ENCODE measurements at places on chromosomes 5 and 9.

DNA sequence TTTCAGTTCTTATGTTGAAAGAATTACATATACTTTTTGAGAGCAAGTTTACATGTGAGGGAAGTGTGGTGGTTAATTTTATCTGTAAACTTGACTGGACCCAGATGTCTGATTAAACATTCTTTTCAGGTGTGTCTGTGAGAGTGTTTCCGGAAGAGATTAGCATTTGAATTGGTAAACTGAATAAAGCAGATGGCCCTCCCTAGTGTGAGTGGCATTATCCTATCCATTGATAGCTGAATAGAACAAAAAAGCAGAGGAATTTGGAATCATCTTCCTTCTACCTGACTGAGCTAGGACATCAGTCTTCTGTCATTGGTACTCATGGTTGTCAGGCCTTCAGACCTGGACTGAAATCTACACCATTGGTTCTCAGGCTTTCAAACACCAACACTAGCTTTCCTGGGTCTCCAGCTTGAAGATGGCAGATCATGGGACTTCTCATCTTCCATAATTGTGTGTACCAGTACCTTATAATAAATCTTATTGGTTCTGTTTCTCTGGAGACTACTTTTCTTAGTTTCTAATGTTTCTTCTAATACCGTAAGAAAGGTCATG, 36.6 kb downstream of the NREP start:
- DNase-seq, result no peak

DNA sequence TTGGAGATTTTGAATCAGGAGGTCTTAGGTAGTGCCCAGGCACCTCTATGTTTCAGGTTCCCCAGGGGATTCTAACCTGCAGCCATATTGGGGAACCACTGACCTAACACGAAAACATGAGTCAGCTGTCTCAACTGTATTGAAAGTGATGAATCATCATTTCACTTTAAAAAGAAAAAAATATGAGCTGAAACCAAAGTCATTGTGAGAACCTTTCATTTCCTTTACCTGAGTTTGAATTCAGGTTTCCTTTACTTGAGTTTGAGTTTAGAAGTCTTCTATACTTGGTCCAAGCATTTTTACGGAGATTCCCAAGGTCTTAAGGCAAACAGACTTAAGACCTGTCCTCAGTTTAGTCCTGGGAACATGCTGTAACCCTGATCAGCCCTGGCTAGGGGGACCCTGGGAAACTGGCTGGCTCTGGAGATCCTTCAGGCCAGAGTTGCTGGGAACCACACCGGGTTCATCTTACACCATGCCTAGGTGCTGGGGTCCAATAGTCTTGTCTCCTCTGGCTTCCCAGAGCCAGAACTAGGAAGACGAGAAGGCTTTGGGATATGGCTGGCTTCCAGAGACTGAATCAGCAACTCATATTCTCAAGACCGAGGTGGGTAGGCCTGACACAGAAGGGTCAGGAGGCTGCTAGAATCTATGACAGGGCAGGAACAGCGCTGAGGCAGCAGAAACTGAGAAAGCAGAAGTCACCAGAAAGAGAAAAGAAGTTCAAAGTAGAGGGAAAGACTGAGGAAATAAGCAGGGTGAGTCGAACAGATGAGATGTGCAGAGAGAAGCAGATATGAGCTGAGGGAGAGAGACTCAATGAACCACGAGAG, 16.4 kb upstream of the PDCD1LG2 start:
- DNase-seq, result no peak

DNA sequence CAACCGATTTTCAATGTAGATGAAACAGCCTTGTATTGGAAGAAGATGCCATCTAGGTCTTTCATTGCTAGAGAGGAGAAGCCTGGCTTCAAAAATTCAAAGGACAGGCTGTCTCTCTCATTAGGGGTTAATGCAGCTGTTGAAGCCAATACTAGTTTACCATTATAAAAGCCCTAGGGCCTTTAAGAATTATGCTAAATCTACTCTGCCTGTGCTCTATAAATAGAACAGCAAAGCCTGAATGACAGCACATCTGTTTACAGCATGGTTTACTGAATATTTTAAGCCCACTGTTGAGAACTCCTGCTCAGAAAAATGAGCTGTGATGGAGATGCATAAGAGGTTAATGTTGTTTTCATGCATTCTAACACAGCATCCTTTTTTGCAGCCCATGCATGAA, 188.5 kb downstream of the TRIM32 start:
- DNase-seq, result no peak

DNA sequence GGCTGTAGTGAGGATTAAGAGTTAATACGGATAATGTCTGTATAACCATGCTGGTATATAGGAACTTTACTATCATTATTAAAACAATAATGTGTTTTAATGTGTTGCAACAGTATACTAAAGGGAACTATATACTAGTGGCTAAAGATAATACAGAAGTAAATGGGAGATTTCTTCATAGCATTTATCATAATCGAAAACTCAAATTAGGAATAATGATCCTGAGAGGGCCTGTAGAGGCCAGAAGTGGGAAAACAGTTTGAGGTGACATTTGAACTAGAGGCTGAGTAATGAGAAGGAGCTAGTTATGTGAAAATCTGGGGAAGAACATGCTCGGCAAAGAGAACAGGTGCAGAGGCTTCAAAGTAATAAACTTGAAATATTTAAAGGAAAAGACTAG, 2.9 kb downstream of the TCERG1 start:
- no peak for DNase-seq

- no peak for DNase-seq
These were observed 111.4 kb downstream of the ENC1 start for GRCh38 chr5:74529101-74529500.

DNA sequence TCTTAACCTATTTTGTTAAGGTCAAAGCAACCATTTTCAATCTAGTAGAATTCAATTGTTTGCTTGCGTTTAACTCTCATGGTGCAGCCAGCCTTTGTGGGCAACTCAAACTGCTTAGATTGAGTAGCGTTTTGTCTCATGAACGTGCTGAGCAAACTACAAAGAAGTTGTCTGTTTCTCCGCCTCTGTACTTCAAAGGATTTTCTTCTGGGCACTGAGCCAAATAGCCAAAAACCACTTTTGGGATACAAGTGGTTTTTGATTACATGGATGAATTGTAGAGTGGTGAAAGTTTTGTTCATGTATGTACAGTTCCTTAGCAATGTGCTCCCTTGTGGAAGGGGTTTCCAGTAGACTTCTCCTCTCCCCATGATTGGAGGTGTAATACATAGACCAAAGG, 122.9 kb downstream of the CFAP90 start:
- DNase-seq, result no peak

DNA sequence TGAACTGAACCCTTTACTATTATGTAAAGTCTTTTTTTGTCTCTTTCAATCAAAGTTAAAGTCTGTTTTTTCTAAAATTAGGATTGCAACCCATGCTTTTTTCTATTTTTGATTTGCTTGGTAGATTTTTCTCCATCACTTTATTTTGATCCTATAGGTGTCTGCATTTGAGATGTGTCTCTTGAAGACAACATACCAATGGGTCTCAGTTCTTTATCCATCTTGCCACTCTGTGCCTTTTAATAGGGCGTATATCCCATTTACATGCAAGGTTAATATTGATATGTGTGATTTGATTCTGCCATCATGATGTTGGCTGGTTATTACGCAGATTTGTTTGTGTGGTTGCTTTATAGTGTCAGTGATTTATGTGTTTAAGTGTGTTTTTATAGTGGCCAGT, 436.0 kb upstream of the SEMA6A start:
- no peak for DNase-seq

GRCh38 chr5:121424976-121425375, 426.7 kb upstream of the FTMT start:
- no peak for DNase-seq

DNA sequence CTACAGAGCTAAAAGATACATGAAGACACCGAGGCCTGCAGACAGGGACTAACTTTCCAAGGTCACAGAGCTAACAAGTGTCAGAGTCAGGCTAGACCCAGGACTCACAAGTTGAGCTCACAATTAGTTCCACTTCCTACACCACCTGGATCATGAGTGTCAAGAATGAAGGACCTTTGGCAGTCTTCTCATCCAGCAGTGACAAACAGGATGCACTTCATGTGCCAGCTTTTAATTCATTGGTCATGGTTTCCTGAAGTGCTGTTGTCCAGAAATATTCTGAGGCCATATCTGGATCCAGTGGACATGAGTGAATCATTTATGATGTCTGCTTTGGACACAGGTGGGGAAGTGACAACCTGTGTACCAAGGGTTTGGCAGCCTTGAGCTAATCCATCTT, 77.4 kb downstream of the KCNIP1 start:
- DNase-seq, result no peak

DNA sequence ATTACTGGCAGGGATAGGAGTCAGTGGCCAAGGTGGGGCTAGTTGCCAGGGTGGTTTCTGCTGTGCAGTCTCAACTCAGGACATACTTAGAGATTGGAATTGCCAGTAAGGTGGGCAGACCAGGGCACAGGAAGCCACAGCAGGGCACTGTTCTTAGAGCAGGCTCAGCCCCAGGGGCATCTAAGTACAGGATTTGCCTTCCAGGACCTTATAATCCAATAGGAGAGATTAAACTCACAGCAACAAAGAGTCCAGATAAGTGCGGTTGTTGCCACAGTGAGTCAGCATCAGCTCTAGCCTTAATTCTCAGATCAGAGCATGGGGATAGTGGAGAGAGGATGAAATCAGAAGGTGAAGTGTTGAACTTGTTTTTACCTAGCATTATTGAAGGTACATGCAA, 265.8 kb upstream of the TRPC7 start:
- no peak for DNase-seq

GRCh38 chr5:33043343-33043997, 332.3 kb downstream of the NPR3 start:
- no peak for DNase-seq

DNA sequence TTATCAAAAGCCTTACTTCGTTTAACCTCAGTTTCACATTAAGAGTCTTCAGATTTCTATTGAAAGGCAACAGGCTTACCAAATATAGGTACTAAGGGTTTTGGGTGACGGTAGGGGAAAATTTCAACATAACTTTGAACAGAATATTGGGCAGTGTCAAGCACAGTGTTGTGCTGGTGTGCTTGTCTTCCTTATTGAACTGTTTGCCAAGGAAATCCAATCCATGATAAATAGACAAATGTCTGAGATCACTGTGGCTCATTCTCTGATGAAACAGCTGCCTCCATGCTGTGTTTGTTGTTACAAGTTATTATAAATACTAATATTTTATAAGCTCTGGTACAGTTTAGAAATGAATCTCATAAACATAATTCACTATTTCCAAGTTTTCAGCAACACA, 730.1 kb downstream of the NR2F1-AS1 start:
- no peak for DNase-seq

DNA sequence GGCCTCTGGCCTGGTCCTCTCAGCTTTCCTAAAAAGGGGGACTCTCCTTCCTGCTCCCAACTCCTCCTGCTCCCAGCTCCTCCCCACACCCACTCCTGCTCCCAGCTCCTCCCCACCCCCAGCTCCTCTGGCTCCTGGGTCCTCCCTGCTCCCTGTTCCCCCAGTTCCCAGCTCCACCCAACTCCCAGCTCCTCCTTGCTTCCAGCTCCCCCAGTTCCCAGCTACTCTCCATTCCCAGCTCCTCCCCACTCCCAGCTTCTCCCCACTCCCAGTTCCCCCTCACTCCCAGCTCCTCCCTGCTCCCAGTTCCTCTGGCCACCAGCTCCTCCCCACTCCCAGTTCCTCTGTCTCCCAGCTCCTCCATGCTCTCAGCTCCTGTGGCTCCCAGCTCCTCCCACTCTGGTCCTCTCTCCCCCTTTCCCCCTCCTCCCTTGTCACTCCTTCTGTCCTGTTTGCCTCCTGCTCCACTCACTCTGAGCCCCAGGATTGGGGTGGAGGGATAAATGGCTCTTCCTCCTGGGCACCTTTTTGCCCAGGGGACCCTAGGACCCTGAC, 75.7 kb downstream of the KCNT1 start:
- DNase-seq, result no peak

DNA sequence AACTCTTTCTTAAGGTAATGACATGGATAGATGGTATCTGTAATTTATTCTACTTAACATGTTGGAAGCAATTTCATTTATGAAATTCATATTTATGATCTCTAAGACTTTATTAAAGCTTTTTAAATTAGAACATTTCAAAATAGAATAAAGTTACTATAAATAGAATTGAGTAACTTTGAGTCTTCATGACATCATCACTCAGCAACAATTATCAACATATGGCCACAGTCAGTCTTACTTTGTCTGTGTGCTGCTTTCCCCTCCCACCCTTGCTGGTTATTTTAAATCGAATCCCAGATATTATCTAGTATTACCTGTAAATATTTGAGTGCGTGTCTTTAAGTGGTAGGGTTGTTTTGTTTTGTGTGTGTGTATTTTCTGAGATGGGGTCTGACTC, 65.2 kb downstream of the IPO11 start:
- DNase-seq, result no peak

Measured in stimulated activated CD8-positive, alpha-beta memory T cell treated with anti-CD3 and anti-CD28 coated beads, Interleukin-15, amount 100 ng/mL, for 48 hours (primary cell).